ENCODE measurements at places on chromosomes 7 and 10. TPM values are rescaled to one million over a fixed set of nuclear protein-coding genes. Genes with fewer than 3 reads are reported as not detected.

DNA sequence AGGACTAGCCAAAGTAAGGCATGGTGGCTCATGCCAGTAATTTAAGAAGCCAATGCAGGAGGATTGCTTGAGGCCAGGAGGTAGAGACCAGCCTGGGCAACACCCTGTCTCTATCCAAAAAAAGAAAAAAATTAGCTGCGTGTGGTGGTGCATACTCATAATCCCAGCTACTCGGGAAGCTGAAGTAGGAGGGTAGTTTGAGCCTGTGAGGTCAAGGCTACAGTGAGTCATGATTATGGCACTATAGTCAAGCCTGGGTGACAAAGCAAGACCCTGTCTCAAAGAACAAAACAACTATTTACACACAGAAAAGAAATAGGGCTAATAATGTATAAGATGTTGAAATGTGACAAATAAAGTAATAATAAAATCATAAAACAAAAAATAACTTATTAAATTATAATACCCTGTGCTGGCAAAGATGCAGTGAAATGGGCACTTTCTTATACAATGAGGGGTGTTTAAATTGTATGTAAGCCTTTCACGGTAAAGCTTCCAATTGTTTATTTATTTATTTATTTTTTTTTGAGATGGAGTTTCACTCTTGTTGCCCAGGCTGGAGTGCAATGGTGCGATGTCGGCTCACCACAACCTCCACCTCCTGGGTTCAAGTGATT, 175.2 kb downstream of the TPST1 start:
- peak; percentile 48 for DNase-seq

GRCh38 chr10:3481496-3481895, 303.5 kb downstream of the KLF6 start:
- DNase-seq = no peak

CYP51A1 gene
- total RNA-seq = 38.4 TPM

DNA sequence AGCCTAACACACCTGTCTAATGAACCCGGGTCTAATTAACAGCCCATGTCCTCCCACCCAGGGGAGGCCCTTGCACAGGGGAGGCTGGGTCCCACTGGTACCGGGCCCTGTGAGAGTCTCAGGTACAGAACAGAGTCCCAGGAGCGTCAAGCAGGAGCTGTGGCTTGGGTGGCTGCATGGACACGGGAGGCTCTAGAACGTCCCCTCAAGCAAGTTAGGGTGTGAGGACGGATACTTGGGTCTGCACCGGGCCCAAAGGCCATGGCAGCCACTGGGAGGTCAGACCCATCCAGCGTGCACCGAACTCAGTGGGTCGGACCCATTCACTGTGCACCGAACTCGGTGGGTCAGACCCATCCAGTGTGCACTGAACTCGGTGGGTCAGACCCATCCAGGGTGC, 309.7 kb downstream of the DNAJB6 start:
- no peak for DNase-seq
